ENCODE measurements at places on chromosomes 4 and X. TPM values are rescaled to one million over a fixed set of nuclear protein-coding genes. Genes with fewer than 3 reads are reported as not detected.

The MAGEB6B gene
- not detected for total RNA-seq

The SPANXN3 gene
- not detected for total RNA-seq

The TRPC5OS gene
- total RNA-seq = not detected

The GLRB gene
- total RNA-seq = not detected

The TENT5D gene
- not detected for total RNA-seq

The PDGFRA gene
- not detected for total RNA-seq

The ALAS2 gene
- total RNA-seq = not detected

The XAGE2 gene
- not detected for total RNA-seq

The SSX2B gene
- not detected for total RNA-seq

The NPY2R gene
- not detected for total RNA-seq

The STATH gene
- total RNA-seq = not detected

DNA sequence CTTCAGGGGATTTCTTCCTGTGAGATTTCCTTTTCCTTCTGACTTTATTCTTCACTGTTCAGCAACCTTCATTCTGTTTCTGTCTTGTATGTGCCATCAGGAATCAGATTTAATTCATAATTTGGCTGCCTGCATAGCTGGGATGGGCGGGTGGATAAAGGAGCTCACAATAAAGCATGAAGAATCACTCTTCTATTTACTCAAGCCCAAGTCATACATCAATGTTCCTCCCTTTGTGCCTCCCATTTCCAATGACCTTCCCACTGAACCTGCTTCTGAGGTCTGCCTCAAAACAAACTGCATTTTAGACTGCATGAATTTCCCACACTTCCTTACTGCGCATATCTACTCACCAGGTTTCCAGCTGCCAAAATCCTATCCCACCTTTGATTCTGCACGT is 14.0 kb downstream of the PDGFC start:
- H3K4me1 ChIP-seq = no peaks in the 10 kb centered on the region
- H3K27me3 ChIP-seq = no peaks in the 10 kb centered on the region
- H3K4me3 ChIP-seq = no peak overlapping the region
- no peak for DNase-seq

- no peaks in the 10 kb centered on the region for H3K4me1 ChIP-seq
- DNase-seq = peak; percentile 51
- H3K27me3 ChIP-seq = peaks cover 4% of the 10 kb centered on the region
- no peak overlapping the region for H3K27ac ChIP-seq
These were observed 6.5 kb downstream of the ZNF185 start for GRCh38 chrX:152904151-152905080.

- no peak overlapping the region for H3K27ac ChIP-seq
- H3K4me1 ChIP-seq = no peaks in the 10 kb centered on the region
- no peak overlapping the region for H3K4me3 ChIP-seq
- DNase-seq = no peak
- no peaks in the 10 kb centered on the region for H3K36me3 ChIP-seq
These were observed 148.8 kb upstream of the PCDH18 start for GRCh38 chr4:137681081-137681480.

- no peak for DNase-seq
- H3K36me3 ChIP-seq = no peaks in the 10 kb centered on the region
- no peaks in the 10 kb centered on the region for H3K4me1 ChIP-seq
- H3K27ac ChIP-seq = no peak overlapping the region
These were observed 57.0 kb upstream of the GRPEL1 start for GRCh38 chr4:7124689-7125442.

- H3K4me1 ChIP-seq = no peaks in the 10 kb centered on the region
- no peak overlapping the region for H3K27ac ChIP-seq
- no peaks in the 10 kb centered on the region for H3K27me3 ChIP-seq
- no peak overlapping the region for H3K4me3 ChIP-seq
These were observed 12.4 kb upstream of the VEGFC start for GRCh38 chr4:176805155-176805554.

- H3K4me1 ChIP-seq = peaks cover 39% of the 10 kb centered on the region
- no peak overlapping the region for H3K4me3 ChIP-seq
- no peak for DNase-seq
- H3K36me3 ChIP-seq = peaks cover 9% of the 10 kb centered on the region
- no peaks in the 10 kb centered on the region for H3K27me3 ChIP-seq
These were observed 29.0 kb downstream of the CD99L2 start for GRCh38 chrX:150869450-150869849.

DNA sequence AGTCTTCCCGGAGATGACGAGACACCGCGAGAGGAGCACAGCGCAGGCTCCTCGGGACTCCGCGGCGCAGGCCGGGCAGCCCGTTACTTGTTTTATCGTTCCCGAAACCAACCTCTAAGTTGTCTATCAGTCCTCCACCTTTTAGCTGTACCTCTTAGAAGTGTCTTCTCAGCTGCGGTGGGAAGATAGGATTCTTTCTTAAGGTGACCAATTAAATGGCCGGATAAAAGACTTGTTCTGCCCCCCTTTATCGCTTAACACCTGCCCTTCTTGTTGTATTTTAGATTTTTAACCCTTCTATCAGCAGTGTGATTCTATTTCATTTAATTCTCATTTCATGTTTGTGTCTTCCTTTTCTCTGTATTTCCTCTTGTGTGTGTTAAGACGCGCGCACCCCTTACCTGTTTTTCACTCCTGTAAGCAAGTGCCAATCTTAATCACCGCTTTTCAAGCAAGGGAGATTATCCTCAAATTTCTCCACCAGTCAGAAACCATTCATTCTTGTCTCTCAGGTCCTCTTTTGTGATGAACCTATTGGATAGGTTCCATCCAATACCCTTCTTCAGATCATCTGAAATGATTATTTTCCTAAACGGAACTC is at the start of gene SLC9B2:
Gene SLC9B2, minus strand, starts transcription at position 15 of the 601 bp plus-strand sequence. CDS start 9,211 bp downstream, outside the sequence.
- H3K27me3 ChIP-seq = no peaks in the 10 kb centered on the region
- peaks cover 42% of the 10 kb centered on the region for H3K4me1 ChIP-seq
- peak within 1 kb of the TSS; percentile 99 for H3K27ac ChIP-seq
- H3K4me3 ChIP-seq = peak within 1 kb of the TSS; percentile 91
- peak; percentile 35 for DNase-seq

GRCh38 chr4:8015512-8015911 is 75.9 kb upstream of the AFAP1 start:
- no peaks in the 10 kb centered on the region for H3K4me1 ChIP-seq
- no peaks in the 10 kb centered on the region for H3K36me3 ChIP-seq
- no peak overlapping the region for H3K27ac ChIP-seq
- DNase-seq = no peak
- no peak overlapping the region for H3K4me3 ChIP-seq
- H3K27me3 ChIP-seq = peaks cover 2% of the 10 kb centered on the region

DNA sequence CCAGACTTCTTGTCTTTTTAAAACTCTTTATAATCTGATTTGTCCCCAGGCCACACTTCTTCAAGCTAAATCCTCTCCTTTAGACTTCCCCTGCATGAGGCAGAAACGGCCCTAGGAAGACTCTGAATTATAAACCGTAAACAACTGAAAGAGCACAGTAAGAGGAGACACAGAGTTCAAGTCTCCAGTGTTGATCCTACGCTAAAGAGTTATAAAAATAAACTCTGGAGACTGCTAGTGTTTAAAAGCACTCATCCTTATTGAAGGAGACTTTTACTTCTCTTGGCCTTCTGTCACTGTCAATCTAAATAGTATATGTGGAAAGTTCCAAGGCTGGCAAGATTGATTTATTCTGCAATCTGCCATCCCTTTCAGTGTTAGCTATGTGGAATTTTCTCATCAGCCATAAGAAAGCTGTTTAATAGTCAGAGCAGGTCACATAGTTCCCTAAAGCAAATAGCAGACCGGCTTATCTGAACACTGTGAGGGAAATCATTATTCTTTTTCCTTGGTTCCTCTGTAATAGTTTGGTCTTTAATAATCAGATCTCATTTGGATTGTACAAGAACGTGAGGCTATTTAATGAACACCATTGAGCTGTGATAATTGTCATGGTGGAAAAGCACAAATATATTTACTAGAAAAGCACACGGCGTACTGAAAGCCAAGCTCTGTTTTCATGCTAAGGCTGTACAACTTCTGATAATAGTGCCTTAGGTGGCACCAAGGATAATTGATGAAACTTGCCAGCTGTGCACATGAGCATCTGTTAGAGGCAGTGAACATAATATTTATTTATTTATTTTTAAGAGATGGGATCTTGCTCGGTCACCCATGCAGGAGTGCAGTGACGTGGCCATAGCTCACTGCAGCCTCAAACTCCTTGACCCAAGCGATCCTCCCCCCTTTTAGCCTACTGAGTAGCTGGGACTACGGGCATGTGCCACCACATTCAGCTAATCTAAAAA is 157.7 kb downstream of the CEP135 start:
- DNase-seq = no peak
- no peak overlapping the region for H3K4me3 ChIP-seq
- H3K36me3 ChIP-seq = no peaks in the 10 kb centered on the region

DNA sequence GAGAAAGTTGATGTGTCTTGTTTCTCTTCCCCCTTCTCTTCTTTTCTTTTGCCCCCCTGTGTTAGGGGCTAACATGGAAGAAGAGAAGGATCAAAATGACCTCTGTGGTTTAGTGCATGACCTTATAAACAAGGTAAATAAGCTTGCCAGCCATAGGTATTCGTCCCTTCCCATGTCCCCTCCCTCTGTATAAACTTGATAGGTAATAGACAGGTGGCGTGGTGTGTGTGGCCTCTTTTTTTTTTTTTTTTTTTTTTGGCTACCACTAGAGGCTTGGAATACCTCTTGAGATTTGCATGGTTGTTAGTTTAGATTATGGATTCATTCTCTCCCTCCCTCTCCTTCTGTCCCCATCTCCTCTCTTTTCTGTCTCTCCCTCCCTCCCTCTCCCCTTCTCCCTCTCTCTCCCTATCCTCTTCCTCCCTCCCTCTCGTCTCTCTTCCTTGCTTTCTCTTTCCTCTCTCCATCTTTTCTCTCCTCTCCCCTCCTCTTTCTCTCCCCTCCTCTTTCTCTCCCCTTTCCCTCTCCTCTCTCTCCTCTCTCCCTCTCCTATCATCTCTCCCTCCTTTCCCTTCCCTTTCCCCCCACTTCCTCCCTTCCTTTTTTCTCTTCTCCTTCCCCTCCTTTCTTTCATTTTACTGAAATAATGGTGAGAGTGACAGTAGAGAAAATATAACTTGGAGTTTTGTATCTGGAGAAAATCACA is 134.4 kb downstream of the AFF1 start:
- H3K27me3 ChIP-seq = no peaks in the 10 kb centered on the region
- no peak overlapping the region for H3K27ac ChIP-seq
- peaks cover 42% of the 10 kb centered on the region for H3K4me1 ChIP-seq
- no peak overlapping the region for H3K4me3 ChIP-seq
- H3K36me3 ChIP-seq = peaks cover 16% of the 10 kb centered on the region

DNA sequence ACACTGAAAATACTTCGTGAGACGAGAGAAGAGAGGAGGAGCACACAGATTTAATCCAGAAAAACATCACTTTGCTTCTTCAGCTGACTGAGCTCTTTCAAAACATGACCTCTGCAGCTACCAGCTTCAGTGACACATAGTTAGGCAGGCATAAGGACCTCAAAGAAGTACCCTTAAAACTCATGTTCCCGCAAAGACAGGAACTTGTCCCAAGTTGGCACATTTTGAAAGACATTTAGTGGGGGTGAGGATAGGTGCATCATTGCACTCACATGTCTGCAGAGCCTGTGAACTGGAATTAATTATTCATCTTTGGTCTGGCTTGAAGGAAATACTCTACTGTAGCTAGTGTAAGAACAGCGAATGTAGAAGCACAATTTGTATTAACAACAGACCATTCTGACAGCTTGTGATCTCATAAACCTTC is 221.8 kb downstream of the MGST2 start:
- H3K27ac ChIP-seq = no peak overlapping the region
- DNase-seq = no peak
- no peaks in the 10 kb centered on the region for H3K4me1 ChIP-seq
- H3K27me3 ChIP-seq = no peaks in the 10 kb centered on the region
- H3K4me3 ChIP-seq = no peak overlapping the region
- H3K36me3 ChIP-seq = peaks cover 1% of the 10 kb centered on the region

DNA sequence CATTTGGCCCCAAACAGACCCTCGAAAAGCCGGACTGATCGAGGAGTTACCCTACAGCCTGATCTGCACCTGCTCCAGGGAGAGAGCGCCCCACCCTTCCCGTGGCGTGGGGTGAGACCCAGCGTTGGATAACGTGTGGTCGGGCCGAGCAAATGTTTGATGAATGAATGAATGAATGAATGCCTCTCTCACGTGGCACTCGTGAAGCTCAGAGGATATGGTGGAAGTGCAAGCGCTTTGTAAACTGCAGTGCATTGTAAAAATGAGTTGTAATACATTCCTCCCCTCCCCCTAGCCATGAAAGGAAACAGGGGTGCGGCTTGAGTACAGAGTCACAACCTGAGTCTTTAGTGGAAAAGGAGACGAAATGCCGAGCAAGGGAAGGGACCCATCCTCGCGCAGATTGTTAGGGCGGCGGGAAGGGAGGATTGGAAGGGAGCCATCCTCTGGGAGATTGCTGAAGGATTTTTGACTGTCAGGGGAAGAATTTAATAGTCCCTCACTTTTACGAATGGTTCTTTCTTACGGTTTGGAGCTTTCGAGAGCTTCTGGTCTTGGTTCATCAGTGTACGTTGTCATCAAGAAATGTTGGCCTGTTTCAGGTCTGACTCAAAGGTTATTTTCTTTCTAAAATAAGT is 772 bp upstream of the FBXW7 start:
- peak overlapping the region; percentile 90 for H3K4me3 ChIP-seq
- peak overlapping the region; percentile 99 for H3K27ac ChIP-seq
- DNase-seq = peak; percentile 83
- peaks cover 39% of the 10 kb centered on the region for H3K36me3 ChIP-seq
- H3K4me1 ChIP-seq = peaks cover 52% of the 10 kb centered on the region

DNA sequence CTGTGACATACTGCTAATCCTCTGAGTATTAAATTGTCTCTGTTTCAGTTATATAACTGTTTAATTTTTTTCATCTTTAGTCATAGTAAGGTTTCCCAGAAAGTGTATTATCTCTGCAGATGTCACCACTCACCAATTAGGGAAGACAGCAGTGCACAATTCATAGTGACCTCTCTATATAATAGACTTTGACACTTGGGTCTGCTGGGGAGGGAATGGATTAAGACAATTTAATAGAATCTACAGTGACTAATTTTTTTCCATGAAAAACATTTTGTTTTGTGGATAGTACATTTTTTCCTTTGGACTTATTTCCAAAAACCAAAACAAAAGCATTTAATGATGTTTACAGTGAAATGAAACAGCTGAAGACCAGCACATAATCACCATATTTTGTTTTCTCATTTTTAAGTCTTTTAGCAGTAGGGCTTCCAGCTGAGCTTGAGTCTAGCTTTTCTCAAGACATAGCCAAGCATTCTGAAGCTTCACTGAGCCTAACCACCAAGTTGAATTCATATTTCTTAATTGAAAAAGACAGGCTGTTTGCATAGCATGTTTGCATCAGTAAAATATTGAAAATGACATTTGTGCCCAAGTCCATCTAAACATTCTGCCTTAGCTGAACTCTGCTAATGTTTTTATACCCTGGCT is 69.5 kb downstream of the PCDH19 start:
- H3K27me3 ChIP-seq = no peaks in the 10 kb centered on the region
- H3K4me1 ChIP-seq = no peaks in the 10 kb centered on the region
- H3K36me3 ChIP-seq = no peaks in the 10 kb centered on the region
- no peak overlapping the region for H3K27ac ChIP-seq

GRCh38 chr4:33628296-33628695 is 2616.0 kb downstream of the ARAP2 start:
- no peaks in the 10 kb centered on the region for H3K4me1 ChIP-seq
- no peak for DNase-seq
- H3K36me3 ChIP-seq = no peaks in the 10 kb centered on the region

- H3K4me1 ChIP-seq = peaks cover 3% of the 10 kb centered on the region
- peak; percentile 28 for DNase-seq
- peaks cover 15% of the 10 kb centered on the region for H3K27me3 ChIP-seq
- H3K36me3 ChIP-seq = no peaks in the 10 kb centered on the region
These were observed 41.4 kb upstream of the PPP2R3B start for GRCh38 chrX:427812-428725.

- no peaks in the 10 kb centered on the region for H3K4me1 ChIP-seq
- no peak overlapping the region for H3K4me3 ChIP-seq
- no peaks in the 10 kb centered on the region for H3K36me3 ChIP-seq
- no peaks in the 10 kb centered on the region for H3K27me3 ChIP-seq
- DNase-seq = no peak
These were observed 72.5 kb upstream of the CXorf51A start for GRCh38 chrX:146887020-146887419.

All from activated CD8-positive, alpha-beta T cell treated with anti-CD3 and anti-CD28 coated beads for 36 hours (primary cell).